ENCODE measurements at places on chromosomes 11 and 22.

GRCh38 chr11:104222464-104222863 is 58.5 kb upstream of the PDGFD start:
- no peak for DNase-seq

DNA sequence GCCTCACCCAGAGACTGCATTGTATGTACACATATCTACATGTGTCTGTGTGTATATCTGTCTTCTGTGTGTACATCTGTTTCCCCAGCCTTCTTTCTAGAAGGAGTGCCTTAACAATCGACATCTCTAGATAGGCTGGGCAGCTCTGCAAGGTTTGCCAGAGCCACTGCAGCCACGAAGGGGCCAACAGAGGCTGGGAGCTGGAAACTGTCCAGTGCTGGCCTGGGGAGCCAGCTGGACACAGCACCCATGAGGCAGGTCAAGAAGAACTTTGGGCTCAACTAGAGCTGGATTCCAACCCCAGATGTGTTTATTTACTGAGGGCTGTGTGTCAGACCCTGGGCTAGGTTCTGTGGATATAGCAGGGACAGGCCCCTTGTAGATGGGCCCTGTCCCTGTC is 3.3 kb downstream of the SGSM1 start:
- DNase-seq: no peak

- no peak for DNase-seq
Observed at GRCh38 chr11:125943661-125944349, 2.0 kb upstream of the VSIG10L2 start.

- no peak for DNase-seq
Observed at GRCh38 chr11:113179181-113179704, 135.1 kb upstream of the TTC12 start.

DNA sequence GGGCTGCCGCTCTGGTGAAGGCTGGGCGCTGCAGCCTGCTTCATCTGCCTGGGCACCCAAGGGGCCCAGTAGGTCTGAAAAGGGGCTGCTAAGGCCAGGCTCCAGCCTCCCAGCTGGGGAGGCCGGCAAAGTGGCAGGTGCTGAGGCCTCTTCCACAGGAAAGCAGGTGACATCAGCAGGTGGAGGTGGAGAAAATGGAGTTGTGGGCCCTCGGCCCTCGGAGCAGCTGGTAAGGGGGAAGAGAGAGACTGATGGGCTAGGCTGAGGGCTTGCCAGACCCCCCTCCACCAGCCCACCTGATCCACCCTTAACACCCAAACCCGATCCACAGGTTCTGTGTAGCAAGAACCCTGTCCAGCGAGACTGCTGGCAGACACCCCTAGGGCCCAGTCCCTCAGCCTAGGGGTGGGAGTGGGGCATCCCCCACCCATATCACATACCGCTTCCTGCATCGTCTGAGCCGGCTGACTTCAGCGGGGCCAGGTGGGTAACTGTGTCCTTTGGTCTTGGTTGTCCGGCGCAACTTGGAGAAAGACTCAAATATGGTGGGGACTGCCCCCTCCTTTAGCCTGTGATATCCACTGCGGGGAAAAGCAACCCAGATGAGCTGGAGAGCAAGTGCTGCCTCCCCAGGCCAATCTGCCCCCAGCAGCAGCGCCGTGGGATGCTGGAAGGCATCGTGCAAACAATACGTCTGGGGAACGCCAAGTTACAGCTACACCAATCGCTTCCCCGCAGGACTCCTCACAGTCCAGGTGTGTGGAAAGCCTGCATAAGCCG is 1.5 kb downstream of the THAP7 start:
- DNase-seq: no peak

- no peak for DNase-seq
Observed at GRCh38 chr11:94224078-94224477, 80.3 kb upstream of the IZUMO1R start.

GRCh38 chr11:59804061-59804460 is 6.5 kb downstream of the MRPL16 start:
- DNase-seq: no peak

DNA sequence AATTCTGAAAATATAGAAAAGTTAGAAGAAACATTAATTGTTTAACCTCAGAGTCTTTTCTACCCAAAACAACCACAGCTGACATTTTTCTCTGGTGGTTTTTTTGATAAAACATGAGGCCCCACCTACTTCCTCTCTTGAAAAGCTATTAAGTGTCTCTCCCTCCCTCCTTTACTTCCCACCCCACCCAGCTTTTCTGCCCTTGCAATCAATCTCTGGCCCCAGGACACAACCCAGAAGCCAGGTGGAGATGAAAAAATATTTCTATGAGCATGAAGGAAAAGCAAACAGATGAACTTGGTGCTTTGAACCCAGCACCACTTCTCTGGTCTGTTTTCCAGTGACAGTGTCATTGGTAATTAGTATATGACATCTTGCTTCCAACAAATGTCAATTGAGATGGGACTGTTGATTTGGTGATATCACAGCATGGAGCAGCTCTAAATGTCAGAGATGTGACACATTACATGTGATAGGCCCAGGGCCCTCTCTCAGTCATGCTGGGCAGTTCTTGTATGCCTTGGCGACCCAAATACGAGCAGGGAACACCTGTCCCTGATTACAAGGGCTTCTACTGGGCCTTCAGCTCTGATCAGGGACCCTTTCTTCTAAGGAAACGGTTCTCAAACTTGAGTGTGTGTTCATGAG is 23.9 kb upstream of the TMPRSS13 start:
- no peak for DNase-seq

- DNase-seq: no peak
Observed at GRCh38 chr11:40401132-40401853, 1058.2 kb downstream of the LRRC4C start.

GRCh38 chr11:122394313-122394712 is 261.2 kb upstream of the UBASH3B start:
- DNase-seq: no peak

- no peak for DNase-seq
Observed at GRCh38 chr11:78331711-78332110, 85.9 kb downstream of the GAB2 start.

DNA sequence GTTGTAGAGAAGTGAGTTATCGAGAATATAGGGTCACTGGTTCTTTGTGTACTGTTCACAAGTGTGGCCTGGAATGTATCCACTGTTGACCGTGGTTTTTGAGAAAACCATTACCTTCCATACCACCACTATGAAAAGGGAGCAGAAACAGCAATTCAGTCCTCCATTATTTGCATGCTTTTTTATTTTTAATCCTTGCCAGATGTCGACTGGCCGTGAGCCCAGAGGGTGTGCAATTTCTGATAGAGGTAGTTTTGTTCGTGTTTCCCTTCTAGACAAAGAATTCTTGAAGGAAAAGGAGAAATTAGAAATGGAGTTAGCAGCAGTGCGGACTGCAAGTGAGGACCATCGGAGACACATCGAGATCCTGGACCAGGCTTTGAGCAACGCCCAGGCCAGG is 81.7 kb downstream of the AMOTL1 start:
- DNase-seq: no peak

DNA sequence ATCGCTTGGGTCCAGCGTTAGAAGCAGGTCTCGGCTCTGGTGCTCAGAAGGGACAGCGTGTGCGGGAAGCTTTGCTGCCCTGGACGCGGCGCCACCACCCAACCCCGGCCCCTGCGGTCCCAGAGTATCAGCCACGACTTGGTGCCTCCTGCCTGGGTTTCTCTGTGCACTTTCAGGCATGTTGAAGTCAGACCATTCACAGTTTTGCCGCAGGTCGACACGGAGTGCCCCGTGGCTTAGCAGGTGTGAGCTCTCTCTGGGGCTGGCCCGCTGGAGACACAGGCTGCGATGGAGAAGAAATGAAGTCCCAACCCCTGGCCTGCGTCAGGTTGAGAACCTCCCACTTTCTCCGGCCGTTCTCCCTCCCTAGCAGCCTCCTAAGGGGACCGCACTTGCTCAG is 494.5 kb downstream of the BRD1 start:
- no peak for DNase-seq

DNA sequence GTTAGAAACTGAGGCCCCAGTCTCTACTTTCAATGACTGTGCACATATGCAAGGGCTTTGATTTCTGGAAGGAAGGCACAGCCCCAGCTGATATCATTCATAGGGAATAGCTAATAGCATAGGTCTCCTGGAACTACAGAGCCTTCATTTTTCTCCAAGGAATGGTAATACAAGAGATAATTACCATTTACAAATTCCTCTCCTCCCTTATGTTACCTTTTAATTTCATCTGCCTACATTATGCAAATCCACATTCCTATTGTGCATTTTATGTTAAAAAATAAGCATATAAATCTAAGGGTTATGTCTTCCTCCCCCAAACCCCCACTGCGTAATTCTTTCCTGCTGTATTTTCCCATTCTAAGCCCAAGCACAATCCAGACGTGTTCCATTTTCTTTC is 94.9 kb downstream of the AMBRA1 start:
- no peak for DNase-seq

DNA sequence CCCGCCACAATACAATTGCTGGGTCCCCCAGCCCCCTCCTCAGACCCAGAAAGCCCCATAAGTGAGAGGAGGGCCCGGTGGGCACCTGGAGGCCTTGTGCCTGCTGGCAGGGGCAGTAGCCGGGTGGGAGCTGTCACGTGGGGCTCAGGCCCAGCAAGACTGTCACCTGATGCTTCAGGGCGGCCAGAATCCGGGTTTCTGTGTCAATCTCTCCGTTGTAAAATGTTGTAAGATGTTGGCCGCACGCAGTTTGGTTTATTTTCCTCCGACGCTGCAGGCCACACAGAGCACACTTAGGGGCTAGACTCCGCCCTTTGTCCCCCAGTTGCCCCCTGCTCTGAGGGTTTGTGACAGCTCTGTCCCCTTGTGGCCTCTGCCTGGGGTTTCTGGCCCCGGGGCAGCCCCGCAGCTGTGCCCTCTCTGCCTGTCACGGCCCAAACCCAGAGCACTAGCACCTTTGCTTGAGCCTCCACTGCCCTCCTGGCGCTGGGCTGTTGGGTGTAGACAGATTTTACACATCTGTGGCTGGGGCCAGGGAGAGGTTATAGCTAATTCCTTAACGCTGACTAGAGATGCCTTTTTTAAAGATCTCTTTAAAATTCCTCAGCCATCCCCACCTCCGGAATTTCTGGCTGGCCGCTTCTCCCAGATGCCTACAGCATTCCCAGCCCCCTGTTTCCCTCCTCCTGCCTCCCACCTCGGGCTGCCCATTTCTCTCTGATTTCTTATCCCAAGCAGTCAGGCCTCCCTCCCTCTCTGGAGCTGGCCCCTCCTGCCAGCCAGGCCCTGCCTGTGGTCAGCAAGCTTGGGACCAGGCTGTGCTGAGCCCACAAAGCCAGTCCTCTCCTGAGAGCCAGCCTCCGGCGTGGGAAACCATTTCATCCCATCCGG is 3.2 kb upstream of the PRR5 start:
- no peak for DNase-seq

DNA sequence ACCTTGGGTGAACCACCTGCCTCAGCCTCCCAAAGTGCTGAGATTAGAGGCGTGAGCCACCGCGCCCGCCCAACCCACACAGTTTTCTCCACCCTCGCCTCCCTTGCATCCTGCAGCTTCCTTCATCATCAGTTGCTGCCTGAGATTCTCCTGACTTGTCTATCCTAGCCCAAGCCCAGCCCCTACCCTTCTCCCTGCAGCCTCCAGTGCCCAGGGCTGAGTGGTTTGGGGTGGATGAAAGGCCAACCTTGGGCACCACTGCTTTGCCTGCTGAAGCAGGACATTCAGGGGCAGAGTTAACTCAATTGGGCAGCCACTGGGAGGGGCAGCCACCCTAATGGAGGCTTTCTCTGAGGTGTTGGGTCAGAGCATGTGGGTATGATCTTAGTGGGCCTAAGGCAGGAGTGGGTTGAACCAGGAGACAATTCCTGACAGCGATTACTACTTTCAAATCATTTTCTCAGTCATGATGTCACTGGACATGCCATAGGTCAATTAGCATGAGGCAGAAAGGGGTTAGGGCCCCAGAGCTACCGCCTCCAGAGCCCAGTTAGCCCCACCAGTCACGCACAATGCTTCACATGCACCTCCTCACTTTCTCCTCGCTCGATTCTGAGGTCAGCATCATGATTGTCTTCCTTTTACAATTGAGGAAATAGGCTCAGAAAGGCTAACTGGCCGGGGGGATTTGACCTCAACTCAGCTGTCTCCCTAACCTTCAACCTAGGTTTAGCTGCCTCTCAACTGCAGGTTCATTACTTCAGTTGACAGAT is 1.0 kb upstream of the FKBP2 start:
- DNase-seq: no peak
